ENCODE measurements at places on chromosomes 5 and 9.

DNA sequence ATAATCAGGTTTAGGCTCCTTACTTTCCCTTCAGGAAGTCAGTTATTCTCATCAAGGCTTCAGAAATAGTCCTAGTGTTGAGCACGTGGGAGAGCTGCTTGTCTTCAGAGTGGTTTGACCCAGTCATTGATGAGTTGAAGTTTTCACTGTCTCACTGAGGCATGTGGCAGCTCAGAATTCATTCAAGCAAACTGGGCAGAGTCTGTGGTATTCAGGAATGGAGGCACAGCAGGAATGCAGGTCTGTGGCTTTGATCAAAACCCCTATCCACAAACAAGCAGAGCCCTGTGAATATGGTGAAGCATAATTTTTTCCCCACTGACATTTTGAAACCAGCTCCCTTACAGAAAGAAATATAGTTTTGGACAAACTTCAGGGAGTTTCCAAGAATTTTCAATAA is 207.3 kb downstream of the CD180 start:
- DNase-seq, result no peak

DNA sequence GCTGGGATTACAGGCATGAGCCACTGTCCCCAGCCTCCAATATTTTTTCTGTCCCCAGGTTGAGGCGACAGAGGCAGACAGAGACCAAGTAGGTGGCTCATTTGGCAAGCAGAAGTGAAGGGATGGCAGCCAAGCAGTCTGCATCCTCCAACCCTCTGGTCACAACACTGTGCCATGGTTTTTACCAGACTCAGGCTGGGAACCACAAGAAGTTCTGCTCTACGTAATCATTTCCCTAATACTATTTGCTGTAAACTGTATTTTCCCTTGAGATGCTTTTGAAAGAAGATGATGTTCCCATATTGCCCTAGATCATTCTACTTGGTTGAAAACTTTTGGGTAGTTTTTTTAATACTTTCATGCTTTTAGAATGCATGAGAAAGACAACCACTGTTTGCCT is 40.5 kb downstream of the PTTG1 start:
- DNase-seq, result no peak

DNA sequence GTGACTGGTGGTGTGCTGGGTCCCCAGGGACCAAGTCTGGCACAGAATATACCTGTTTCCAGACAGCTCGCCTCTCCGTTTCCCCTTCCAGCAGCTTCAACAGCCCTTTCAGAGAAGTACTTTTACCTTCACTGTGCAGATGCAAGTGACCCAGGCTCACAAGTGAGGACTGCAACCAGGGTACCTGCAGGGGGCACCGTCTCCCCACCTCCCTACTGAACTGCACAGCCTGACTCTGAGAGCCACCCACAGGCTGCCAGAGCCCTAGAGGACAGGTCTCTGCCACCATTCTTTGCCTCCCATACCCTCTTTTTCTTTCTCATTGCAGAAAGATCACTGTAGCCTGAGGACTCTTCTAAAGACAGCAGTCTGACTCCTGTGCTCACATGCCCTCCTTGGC is 15.4 kb downstream of the IL9 start:
- DNase-seq, result no peak

DNA sequence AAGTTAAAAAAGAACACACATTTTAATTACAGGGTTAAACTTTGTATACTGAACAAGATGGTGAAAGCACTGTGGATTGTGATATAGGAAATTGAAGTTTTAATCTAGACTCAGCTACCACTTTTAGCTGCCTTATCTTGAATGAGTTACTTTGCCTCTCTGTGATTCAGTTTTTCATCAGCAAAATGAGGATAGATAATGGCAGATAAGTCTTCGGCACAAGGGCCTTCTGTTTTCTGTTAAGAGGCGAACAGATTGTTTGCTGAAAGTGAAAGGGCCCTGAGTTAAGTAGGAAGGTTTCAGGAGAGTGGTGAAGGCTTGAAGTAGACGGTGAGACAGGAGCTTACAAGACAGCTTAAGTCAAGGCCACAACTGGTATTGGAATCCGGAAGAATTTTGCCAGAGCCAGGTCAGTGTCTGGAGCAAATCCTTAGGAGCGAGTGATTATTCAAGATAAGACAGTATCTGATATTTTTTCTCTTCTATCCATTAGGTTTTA is 7.8 kb downstream of the RARS1 start:
- DNase-seq, result no peak
